Prostate gland (tissue), 2 donors: ENCODE measurements at places on chromosomes 5 and 9. TPM values are rescaled to one million over a fixed set of nuclear protein-coding genes. Genes with fewer than 3 reads are reported as not detected.

Gene PLCXD3
- total RNA-seq: 1.1 TPM

Gene SMIM33
- total RNA-seq: not detected

Gene CREB3
- total RNA-seq: 60.9 TPM

- no peak for DNase-seq
These were observed 75.1 kb upstream of the ATG10 start for GRCh38 chr5:81896764-81897163.

GRCh38 chr5:135437796-135438560 lies 9.2 kb downstream of the DCANP1 start:
- DNase-seq: peak; percentile 21
